ENCODE measurements at places on chromosomes 1 and 21.
A peak's percentile ranks its signal among the peaks of the same experiment; 100 is the strongest.

DNA sequence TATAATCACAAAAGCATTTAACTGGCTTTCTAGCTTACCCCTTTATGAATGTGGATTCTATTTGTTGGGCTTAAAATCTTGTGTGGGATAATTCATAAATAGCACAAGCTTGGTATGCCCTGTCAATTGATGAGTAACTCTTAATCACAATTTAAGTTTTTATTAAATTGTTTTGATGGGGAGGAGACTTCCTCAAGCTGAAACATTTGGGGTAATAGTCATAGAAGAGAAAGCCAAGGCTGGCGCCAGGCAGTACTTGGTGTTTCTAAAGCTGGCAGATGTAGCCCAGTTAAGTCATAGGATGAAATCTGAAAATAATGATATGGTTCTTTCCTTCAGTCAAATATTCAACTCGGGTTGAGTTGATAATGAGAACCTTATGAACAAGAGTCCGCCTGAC, 167.2 kb downstream of the FMN2 start:
- DNase-seq: no peak

- no peak for DNase-seq
Observed at GRCh38 chr1:178283409-178283808, 189.5 kb downstream of the RASAL2 start.

DNA sequence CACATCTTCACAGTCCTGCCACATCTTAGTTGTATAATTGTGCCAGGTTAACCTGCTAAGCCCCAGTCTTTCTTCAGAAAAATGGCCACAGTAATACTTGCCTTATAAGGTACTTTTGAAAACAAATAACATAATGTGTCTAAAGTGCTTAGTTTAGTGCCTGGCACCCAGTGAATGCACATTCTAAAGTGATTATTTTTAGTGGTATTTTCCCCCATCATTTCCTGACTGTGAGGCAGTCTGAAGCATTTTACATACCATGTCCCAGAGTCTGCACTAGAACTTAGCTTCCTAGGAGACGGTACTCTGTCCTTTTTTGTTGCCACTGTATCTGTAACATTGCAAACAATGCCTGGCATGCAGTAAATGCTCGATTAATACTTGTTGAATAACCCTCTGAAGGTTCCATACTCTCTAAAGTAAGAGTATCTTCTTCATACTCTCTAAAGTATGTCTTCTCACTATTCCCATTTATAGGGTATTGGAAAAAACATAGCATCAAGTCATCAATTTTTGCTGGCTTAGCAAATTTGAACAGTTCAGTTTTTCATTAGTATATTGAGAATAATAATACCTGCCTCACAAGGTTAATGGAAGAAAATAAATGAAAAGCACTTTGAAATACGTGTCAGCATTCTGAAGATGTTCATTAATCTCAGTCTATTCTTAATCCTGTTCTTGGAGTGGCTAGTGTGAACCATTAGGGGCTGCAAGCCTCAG, 43.7 kb downstream of the FMO3 start:
- DNase-seq: no peak

DNA sequence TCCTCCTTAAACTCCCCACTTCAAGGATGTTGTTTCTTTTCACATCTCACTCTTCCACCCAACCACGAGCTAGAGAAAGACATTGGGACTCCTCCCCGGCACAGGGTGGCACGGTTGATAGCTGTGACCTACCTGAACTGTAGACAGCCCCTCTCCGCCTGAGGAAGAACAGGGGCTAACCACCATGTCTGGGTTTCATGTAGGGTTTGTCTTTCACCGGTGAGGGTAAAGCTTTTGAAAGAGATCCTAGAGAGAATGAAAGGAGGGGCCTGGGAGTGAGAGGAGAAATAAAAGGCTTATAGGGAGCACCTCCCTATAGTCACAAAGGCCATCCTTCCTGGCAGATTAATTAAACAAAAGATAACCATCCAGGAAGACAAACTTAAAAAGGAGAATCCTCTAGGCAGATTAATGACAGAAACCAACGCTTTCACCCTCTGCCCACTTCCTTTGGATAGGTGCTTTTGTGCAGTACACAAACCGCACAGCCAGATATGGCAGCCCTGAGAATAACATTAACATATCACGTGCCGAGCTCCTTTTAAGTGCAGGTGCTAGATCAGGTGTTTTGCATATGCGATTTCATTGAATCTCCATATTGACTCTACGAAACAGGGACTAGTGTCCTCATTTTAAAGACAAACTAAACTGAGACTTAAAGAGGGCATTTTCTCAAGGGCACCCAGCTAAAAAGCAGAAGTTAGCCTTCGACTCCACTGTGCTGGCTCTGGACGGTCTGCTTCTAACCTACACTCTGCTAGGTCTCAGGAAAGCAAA, 178.1 kb upstream of the RUNX1 start:
- DNase-seq: no peak

DNA sequence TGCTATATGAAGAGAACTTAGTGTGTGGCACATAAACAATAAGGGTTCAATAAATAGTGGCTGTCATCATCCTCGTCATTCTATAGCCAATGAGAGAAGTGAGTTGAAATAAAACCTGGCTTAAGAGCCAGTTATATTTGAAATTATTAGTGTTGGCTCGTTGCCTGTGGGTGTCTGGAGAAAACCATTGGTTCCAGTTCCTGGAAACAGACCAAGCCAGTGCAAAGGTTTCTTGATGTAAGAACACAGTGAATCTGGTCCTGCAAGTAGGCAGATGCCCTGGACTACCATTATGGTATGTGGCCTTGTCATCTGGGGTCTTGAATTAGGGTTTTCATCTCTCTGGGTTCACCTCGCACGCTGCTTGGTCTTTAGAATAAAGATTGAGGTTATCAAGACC, 43.3 kb downstream of the URB2 start:
- no peak for DNase-seq

- no peak for DNase-seq
Observed at GRCh38 chr1:209383422-209383821, 200.1 kb upstream of the CAMK1G start.

DNA sequence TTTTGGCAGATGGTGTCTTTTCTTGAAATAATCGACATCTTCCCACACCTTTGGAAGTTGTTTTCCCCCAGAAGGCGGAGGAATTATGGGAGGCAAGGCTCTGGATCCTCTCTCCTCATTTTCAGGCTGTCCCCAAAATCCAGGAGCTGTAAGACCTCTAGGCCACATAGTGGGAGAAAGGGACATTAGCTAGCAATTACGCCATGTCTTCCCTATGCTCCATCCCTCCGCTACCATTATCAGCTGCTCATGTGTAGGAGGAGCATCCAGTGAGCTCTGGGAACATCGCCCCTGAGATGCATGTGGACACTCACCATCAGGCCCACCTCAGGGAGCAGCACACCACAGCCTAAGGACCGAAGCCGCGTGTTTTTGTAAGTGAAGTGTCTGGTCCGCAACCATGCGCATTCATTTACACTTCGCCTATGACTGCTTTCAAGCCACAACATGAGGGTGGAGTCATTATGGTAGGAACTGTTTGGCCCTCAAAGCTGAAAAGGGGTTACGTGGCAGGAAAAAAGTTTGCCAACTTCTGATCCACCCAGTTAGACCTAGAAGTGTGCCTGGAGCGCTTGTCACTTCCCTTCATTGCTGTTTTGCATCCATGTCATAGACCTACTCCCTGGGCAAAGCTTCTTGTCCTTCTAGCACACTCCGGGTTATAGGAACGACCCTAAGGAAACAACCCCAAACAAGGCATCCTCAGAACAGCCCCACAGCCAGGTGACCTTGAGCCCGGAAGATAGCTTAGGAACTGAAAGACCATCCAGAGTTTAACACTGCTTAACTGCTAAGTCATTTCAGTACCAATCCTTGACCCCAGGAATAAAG, 85.5 kb downstream of the C1orf94 start:
- DNase-seq: no peak

DNA sequence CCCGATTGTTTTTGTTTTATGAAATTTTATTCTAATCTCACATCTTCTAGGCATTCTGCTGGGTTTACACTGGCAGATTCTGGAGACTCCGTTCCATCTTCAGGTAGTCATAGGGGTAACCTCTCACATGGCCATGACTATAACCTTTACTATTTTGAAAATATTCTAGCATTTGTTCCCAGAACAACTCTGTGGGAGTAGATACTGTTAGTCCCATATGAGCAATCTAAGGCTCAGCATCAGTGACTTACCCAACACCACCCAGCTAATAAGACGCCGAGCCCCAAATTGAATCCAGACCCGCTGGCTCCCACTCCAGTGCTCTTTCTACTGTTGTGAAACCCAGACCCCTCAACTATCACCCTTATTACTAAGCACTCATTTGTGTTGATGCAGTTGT, 9.8 kb downstream of the ADAMTS4 start:
- DNase-seq: no peak

GRCh38 chr1:207203541-207203940, 99.5 kb downstream of the C4BPA start:
- no peak for DNase-seq

DNA sequence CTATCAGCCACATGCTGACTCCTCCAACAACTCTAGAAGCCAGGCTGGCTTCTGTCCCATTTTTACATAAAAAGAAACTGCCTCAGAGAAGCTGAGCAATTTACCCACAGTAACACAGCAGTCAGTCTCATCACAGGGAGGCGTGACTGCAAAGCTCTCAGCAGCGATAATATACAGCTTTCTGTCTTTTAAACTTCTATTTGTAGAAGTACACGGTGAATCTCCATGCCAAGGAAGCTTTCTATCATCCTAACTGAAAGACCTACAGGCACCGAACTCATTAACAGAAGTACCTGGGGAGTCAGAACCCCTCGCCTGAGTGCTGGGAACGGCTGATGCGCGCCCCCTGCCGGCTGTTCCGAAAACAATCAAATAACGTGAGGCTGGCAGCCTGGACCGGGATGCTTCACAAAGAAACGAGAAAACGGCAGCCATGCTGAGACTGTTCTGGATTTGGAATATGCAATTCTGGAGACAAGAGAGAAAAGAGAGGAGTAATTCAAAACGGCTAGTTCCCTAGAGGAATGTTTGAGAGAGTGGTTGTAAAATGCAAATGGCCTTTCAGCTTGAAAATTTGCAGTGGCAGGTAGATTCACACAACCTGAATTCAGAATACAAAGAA, 43.5 kb upstream of the RAB4A start:
- peak; percentile 84 for DNase-seq

- DNase-seq: no peak
Observed at GRCh38 chr1:103267893-103268292, 159.6 kb upstream of the COL11A1 start.

- DNase-seq: no peak
Observed at GRCh38 chr1:171998711-171999110, 157.4 kb downstream of the DNM3 start.

- no peak for DNase-seq
Observed at GRCh38 chr1:242428399-242429190, 95.9 kb downstream of the PLD5 start.

- DNase-seq: no peak
Observed at GRCh38 chr1:196873385-196873784, 14.5 kb upstream of the CFHR4 start.

GRCh38 chr1:116933606-116934515, 24.1 kb downstream of the PTGFRN start:
- DNase-seq: no peak

- no peak for DNase-seq
Observed at GRCh38 chr1:34929853-34930701, 627 bp upstream of the DLGAP3 start.

- DNase-seq: no peak
Observed at GRCh38 chr1:99650773-99651437, 5.0 kb downstream of the PALMD start.

- DNase-seq: no peak
Observed at GRCh38 chr1:85243372-85243771, 16.1 kb downstream of the C1orf52 start.

- peak; percentile 90 for DNase-seq
Observed at GRCh38 chr1:109466452-109467300, at the start of gene SYPL2. TSS of gene SYPL2 (plus strand) at chr1:109466546. CDS start at chr1:109466844, 298 bp downstream.

DNA sequence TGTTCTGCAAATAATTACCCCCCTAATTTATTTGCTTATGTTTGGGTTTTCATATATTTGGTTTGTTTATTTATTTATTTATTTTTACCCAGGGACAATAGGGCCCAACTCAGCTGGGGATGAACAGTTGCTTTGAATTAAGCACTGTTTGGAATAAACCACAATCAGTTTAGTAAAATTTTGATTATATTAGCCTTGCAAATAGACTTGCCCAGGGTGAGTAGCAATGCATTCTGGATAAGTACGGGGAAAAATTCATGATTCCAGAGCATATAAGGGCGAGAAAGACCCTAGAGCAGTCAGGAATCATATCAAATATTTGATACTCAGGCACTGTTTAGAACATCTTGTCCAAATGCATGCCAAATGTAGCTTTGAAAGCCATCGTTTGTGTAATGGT, 242.7 kb downstream of the OMA1 start:
- no peak for DNase-seq

DNA sequence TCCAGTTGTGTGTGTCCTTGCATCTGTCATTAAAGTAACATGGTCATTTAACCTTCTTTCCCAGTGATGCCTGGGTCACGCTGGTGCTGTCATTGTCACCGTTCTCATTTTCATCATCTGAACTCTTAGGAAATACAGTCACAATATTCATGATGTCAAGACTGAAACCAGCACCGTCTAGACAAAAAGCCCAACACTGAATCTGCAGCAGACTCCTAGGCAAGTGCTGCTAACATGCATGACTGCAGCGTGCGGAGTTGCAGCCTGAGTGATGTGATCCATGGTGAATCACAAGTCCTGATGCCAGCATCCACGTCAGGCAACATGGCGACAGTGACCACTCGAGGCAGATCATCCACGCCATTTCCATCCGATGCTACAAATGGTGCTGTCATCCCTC, 37.6 kb downstream of the MRPL37 start:
- no peak for DNase-seq

DNA sequence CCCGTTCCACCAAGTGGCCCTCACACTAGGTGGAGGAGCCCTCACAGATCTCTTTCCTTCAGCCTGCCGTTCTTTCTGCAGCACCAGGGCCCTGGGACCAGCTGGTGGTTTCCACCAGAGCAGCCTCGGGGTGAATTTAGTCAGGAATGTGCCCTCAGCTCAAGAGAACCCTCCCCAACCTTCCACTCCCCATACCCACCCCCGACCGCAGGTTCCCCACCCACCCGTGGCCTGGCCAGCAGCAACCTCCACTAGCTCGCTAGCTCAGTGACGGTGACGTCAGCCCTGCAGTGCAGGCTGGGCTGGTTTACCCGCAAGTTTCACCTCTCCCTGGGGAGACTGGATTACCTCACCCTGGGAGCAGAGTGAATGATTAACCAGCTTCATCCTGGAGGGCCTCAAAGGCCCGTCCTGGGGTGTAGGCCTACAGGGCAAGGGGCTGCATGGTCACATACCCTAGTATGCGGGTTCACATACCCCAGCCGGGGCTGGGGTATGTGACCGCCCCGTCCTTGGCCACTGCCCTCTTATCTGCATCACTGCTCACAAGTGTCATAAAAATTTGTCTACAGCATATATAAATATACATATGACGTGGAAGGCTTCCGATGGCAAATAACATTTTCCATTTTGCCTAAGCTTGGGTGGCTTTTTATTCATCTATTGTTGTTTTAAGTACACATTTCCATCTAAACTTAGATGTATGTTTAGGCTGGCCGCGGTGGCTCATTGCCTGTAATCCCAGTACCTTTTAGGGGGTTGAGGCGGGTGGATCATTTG, 24.5 kb downstream of the ELF3 start:
- DNase-seq: peak; percentile 96

Measured in aorta (tissue), 5 donors.